ENCODE measurements at places on chromosomes 1 and 21. TPM values are rescaled to one million over a fixed set of nuclear protein-coding genes. Genes with fewer than 3 reads are reported as not detected.

- DNase-seq: no peak
Observed at GRCh38 chr1:201540846-201541735, 2.2 kb downstream of the NAV1 start.

- no peak for DNase-seq
Observed at GRCh38 chr1:228016181-228016510, 9.3 kb downstream of the WNT3A start.

DNA sequence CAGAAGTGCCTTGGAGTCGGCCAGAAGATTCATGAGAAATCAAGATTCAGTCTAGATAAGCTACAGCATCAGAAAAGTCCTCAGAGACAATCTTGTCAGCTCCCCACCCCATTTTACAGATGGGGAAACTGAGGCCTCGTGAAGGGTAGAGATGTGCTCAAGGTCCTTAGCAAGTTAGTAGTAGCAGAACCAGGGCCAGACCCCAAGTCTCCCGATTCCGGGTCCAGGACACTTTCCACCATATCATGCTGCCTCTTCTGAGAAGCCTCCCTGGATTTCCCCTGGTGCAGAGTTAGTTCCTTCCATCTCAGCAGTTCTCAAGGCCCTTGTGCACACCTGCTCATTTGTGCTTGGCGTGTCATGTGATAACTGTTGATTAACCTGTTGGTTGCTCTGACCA is 91.5 kb upstream of the ACTL8 start:
- no peak for DNase-seq

GRCh38 chr1:96842215-96842614 is 120.6 kb downstream of the PTBP2 start:
- DNase-seq: no peak

- DNase-seq: no peak
Observed at GRCh38 chr1:52585474-52585873, 16.7 kb upstream of the GPX7 start.

DNA sequence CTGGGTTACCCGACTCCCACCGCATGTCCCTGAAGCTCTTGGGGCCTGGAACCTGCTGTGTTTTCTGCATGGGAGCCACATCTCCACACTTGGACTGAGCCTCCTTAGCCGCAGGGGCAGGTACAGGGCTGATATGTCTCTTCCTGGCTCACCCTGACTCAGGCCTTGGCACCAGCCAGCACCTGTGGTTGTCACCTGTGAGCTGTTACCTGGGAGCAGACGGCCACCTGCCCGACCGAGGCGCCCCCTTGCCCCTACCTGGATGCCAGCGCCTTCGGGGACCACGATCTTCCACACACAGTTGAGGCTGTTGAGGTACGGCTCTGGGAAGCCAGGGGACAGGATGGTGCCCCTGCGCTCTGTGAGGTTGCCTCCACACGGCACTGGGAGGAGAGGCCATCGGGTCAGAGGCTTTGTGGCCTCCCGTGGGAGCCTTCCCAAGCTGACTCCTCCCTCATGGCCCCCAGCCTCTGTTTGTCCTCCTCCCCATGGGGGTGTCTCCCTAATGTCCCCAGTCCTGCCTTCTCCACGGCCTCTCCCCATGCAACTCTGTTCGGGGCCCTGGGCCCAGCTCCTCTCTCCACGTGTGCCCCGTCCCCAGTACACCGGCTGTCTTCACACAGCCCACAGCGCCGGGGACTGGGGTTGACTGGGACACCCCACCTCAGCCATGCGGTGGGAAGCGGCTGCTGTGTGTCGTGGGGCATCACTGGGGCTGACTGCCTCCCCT is 152.0 kb downstream of the ZSCAN20 start:
- no peak for DNase-seq

DNA sequence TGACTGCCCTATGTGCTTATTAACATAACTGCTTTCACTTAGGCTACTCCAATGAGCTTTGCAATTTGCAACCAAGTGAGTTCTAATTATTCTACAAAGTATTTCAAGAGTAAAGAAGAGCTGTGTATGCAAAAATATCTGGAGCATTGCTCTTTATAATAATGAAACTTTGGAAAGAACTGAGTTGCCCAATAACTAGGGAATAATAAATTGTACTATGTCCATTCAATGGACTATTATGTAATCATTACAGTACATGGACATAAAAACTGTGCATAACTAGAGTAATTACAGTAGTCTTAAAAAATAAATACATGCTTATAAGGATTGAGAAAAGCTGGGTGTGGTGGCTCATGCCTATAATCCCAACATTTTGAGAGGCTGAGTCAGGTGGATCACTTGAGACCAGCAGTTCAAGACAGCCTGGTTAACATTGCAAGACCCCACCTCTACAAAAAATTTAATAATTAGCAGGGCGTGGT is 70.3 kb upstream of the JAK1 start:
- DNase-seq: no peak

GRCh38 chr1:183989078-183989577 is 48.4 kb downstream of the COLGALT2 start:
- no peak for DNase-seq

GRCh38 chr1:2459757-2460156 is 16.3 kb upstream of the PLCH2 start:
- no peak for DNase-seq

DNA sequence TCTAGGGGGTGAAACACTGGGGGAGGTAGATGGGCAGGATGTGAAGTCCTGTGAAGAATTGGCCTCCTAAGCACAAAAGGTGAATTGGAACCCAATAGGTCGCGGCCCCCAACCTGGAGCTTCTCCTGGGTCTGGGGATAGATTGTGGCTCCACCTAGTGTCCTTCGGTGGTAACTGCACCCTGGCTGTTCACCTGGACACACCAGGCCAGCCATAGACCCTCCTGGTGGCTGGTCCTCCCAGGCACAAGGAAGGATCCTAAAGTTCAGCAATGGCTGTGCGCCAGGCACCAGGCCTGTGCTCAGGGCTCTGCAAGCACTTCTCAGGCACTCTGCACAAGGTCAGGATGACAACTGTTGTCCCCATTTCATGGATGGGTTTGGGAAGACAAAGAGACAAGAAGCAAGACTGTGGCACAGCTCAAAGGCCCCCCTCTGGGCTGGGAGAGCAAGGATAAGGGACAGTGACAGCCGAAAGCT is 13.5 kb downstream of the ESPN start:
- peak; percentile 76 for DNase-seq

DNA sequence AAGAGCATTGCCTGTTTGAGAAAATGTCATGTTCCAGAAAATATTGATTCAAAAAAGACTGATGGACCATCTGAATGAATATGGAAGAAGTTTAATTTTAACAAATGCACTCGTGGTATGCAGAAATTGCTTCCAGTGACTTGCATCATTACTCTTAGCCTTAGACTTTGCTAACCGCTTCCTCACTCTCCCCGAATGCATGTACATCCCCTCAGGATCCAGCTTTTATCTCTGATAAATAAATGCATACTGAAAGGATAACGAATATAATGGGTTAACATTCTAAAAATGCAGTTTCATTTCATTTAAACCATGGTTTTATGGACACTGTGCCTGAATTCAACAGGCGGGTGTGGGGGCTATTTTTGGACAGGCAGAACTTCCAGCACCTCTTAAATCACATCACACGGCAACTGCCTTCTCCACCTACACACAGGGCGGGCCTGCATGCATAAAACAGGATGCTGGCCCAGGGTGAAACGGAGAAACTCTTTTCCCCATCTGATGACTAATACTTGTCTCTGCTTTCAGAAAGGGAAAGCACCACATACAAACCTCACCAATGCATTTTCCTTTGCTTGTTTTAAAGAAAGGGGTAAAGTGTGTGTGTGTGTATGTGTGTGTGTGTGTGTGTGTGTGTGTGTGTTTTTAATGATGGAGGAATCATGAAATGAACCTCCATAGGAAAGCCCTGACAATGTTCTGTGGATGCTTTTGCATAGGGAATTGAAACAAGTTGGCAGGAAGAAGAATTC is 48.7 kb downstream of the SPAG17 start:
- no peak for DNase-seq

DNA sequence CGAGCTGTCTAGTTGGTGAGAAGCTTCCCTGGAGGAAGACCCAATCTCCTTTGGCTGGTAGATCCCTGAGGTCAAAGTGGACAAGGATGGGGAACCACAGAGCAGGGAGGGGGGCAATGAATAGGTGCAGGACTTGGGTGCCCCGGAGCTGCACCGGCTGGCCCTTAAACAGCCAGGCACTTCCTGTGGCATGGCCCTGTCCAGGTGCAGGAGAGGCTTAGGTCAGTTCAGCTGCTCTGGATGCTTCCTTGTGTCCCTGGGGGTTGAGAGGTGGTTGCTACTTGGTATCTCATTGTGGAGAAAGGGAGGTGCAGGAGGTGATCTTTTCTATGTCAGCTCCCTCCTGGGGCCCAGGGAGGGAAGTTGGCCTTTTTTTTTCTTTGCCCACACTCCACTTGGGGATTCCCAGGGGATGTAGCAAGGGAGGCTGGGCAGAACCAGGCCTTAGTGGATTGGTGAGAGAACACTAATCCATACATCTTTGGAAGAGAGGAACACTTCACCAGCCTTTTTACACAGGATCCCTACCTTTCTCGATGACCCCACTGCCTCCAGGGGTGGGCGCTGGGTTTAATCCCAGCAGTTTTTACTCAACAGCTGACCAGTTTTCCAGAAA is 1.2 kb upstream of the ST3GAL3 start:
- DNase-seq: no peak

GRCh38 chr1:30477588-30477987 is 245.8 kb downstream of the MATN1 start:
- DNase-seq: no peak

- peak; percentile 26 for DNase-seq
Observed at GRCh38 chr1:221736714-221737113, 5.2 kb downstream of the DUSP10 start.

DNA sequence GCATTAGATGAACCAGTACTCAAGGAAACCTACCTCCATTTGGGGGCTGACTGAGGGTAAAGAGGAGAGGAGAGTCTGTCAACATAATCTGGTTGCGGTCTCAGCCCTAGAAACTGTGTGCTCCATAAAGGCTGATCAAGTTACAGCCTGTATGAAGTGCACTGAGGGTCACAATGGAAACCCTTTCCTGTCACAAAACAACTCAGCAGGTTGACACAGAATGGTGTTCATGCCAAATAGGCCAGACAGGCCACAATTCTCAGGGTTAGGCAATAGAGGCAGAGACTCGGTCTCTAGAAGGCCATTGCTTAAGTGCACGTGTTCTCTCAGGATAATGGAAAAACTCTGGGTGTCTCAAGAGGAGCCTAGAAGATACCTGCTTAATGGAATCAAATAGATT is 4.1 kb upstream of the ANKRD35 start:
- no peak for DNase-seq

DNA sequence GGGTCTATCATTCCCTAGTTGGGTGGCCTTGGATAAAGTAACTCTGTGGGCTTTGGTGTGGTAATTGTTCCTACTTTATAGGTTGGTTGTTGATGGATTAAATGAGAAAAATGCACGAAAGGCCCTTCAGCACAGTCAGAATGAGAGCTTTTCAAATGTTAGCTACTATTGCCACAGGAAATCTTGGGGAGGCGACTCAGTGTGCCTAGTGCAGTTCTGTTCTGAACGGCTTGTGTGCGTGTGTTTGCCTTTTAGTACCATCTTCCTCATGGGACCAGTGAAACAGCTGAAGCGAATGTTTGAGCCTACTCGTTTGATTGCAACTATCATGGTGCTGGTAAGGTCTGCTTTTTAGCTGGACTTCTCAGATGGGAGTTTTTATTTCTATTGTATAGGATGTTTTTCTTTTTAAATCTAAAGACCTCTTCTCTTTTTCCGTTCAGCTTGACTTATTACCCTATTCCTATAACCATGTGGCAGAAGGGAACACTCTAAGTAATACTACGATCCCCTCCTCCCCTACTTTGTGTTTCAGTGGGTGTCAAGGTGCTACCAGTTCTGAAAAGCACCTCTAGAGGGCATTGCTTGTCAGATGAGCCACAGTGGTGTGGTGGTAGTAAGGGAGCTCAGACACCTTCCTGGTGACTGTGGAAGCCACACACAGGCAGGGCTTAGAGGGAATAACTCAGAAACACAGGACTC is 9.2 kb downstream of the SFT2D2 start:
- peak; percentile 7 for DNase-seq

DNA sequence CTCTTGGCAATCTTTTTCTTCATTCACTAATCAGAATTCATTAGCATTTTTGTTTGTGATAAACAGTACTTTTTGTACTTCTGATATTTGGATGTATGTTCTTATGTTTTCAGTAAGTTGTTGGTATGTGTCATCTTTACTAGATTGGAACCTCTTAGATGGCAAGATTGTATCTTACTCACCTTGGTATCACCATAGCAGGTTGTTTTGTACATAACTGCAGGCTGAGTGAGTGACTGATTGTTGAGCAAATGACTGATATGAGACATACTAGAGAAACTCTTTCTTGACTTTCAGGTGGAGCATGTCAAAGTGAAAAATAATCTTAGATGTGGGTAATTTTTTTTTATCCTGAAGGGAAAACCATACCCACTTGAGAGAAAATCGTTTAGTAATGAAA is 173.7 kb downstream of the CLEC20A start:
- DNase-seq: no peak

DNA sequence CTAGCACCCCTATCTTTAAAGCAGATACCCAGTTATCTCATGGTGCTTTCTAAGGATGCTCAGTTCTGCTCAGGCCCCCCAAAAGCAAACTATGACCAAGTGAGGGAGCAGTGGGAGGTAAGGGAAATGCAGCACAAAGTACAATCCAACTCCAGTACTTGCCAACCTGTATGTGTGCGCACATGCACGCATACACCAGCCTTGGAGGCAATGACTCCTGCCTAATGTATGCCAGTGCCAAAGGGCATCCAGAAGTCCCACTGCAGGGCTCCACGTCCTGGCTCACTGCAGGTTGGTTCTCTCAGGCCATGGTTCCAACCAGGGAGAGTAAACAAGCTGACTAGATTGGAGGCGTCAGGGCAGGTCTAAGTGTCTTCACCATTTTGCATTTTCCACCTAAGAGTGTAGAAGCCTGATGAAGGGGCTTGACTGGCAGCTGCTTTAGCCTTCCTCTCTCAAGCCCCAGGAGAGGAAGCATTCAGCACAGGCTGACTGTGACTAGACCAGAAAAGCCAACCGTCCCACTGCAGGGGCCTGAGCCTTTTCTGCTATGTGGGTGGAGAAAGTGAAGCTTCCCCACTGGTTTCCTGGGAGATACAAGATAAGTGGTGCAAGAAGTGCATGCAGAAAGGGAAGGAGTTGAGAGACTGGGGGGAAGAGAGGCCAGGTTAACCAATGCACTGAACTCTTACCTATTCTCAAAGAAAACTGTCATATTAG is 7.7 kb downstream of the AMIGO1 start:
- DNase-seq: no peak

GRCh38 chr1:32107742-32108661 is at the start of gene KPNA6:
Gene KPNA6, plus strand, starts transcription at chr1:32108056. Its CDS starts 75 bp downstream, at chr1:32108131.
- DNase-seq: peak; percentile 88

GRCh38 chr1:88289401-88290102 is 394.5 kb upstream of the PKN2 start:
- DNase-seq: peak; percentile 43

- DNase-seq: no peak
Observed at GRCh38 chr1:91101328-91101727, 79.5 kb upstream of the ZNF644 start.

OVAAL gene
- not detected for total RNA-seq

CDCA8 gene
- 0.46 TPM for total RNA-seq

PLA2G4A gene
- 2.4 TPM for total RNA-seq

RGL1 gene
- total RNA-seq: 6.4 TPM

SPRR2E gene
- total RNA-seq: not detected

AURKAIP1 gene
- 60.8 TPM for total RNA-seq
